IMR-90 (cell line): ENCODE measurements at places on chromosomes 1 and 21. TPM values are rescaled to one million over a fixed set of nuclear protein-coding genes. Genes with fewer than 3 reads are reported as not detected.

DNA sequence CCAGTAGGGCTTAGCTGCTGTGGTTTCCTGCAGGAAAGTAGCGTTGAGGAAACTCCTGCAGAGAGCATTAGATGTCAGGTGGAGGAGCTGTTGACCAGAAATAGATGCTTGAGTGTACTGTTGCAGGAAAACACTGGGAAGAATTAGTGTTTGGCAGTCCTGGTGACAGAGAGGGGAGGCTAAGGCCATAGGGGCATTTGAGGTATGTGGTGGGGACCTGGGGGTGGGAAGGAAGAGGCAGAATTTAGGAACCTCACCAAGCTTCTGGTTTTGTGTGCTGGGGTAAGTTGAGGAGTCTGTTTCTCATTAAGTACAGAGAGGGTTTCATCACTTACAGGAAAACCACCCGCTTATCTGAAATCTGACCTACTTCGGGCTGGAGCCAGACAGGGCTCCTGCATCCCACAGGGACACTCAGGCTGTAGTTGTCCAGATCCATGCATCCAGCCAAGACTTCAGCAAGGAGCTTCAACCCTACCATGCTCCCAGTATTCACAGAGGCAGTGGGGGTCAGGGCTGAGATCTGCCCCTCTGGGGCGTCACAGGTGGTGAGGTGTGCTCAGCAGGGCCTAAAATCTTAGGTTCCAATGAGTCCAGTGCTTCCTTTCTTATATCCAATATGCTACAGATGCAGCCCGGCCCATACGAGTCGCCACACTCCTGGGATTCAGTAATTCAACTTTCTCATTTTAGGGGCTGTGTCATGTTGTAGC is 15.1 kb downstream of the SH2D2A start:
- peak; percentile 54 for DNase-seq

DNA sequence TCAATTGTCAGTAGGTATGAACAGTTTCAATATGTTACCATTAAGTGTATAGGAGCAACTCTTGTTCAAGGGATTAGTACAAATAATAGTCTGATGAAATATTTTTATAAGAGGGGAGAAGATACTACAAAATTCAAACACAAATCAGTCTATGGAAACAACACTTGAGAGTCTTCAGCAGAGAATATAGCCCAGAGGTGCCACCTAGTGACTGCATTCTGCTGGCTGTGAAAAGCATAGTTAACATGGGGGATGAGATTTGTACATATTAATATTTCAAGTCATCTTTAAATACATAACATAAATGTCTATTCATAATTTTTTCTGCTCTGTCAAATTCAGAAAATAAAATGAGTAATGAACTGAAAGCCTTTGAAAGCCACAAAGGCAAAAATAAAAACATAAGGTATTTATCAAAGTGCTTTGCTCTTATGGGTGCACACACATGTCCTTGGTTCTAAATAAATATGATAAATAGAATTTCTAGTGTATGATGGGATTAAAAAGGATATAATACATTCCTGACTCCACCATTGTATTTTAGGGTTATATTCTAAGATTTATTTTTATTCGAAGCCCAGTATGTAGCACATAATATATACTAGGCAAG is 440.9 kb upstream of the ZRANB2 start:
- peak; percentile 43 for DNase-seq

DNA sequence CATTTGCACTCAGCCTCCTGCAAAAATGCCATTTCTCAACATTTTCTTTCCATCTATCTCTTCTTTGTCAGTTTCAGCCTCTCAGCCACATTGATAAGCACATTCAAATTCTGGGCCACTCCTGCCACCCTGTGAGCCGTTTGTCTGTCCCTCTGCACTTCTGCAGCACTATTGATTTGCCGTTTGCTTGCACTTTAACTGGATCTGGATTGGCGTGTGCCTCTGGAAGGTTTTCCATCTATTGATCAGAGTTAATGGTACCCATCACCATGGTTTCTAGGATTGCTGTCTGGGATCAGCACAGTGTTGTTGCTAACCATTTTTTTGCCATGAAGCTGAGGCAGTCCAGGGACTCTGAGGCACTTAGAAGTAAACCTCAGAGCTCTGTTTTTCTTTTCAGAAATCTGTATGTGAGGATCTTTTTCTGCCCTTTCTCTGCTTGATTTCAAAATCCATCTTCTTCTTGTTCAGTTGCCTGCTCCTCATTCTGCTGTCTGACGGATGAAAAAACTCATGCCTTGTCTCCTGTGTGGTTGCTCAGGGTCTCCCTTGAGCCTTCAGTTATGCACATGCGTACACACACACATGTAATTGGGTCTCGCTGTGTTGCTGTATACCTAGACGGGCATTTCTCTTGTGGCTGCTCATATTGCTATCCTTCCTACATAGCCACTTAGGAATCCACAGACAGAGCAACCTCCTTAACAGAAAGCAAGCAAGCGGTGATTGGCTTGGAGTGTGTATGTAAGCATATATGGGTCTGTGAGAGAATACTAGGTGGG is 67.9 kb downstream of the NOS1AP start:
- DNase-seq: peak; percentile 4

The GJA9 gene
- total RNA-seq: not detected in 2 replicates

DNA sequence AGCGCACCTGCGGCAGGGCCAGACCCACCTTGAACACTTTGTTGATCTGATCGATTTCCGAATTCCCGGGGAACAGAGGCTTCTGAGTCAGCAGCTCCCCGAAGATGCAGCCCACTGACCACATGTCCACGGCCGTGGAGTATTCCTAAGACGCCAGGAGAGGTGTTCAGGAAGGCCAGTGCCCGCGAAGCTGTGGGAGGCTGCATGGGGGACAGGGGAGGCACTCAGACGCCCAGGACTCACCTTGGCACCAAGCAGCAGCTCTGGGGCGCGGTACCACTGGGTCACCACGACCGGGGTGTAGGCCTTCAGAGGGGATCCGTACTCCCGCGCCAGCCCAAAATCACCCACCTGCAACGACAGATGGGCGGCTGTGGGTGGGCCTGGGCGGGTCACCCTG is 11.2 kb upstream of the SLC35E2B start:
- DNase-seq: no peak

GRCh38 chr1:65277605-65278347 is 31.6 kb upstream of the DNAJC6 start:
- no peak for DNase-seq

DNA sequence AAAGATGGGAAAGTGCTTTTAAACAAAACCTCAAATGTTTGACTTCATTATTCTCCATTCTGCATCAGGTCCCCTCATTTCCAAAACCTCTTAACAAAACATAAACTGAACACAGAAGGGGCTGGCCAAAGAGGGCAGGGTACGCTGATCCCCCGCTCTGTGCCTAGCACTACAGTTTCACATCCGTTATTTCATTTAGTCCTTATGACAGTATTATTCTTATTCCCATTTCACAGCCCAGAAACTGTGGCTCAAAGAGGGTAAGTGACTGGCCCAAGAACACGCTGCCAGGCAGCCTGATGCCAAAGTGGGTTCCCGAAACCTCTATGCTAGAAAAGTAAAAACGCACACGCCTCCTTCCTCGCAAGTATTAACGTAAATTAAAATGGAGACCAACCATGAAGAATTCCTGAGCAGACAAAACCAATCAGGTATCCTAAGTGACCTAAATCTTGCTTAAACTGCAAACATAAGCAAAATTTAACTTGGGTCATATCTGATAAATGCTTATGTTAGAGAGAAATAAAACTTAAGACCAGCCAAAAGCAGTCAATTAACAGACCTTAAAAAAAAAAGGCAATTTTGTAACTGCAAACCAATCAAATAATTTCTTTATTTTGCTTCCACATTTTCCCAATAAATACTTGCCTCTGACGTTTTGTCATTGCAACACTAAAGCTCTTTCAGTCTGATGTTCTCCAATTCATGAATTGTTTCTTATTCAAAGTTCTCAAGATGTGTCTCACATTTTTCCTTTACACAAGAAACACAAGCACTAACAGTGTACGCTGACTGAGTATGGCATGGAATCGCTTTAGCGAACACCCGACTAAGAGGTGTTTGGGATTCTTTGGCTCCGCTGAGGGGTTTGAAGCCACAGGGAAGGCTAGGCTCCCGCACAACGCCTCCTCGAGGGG is 653 bp downstream of the CASP9 start:
- DNase-seq: peak; percentile 43

DNA sequence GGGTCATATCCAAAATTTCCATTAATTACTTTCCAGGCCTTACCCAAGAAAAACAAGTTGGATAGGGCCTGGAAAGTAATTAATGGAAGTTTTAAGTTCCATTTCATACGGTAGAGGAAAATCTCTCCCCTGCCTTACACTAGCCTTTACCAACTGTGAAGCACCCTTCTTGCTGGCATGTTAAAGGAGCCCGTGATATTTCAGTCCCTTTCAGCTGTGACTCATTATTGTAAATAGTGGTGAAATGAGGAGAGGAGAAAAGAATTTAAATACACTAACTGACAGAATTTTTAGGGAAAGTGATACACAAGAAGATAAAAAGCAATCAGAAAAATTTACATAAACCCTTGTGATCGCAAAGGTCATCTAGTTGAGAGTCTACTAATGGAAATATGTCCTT is 20.3 kb upstream of the KAZN start:
- DNase-seq: peak; percentile 25

- DNase-seq: no peak
These were observed 105.4 kb upstream of the FAM78B start for GRCh38 chr1:166272155-166272554.

DNA sequence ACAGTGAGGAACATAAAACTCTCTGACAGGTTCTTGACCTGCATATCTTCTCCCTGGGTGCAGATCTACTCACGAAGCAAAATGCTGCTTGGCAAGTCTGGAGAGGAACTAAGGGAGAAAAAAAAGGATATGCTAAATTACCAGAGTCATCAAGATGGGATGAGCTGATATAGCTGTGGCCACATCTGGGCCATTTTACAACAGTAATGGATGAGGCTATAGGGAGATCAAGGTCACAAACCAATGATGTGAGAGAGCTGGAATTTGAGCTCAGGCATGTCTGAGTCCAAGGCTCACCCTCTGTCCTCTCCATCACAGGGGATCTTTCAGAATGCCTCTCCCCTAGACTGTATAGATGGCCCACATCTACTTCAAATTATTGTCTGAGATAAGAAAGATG is 26.2 kb downstream of the ZMYND12 start:
- no peak for DNase-seq

The SLAMF7 gene
- not detected in 2 replicates for total RNA-seq

GRCh38 chr1:37807220-37807554 is 403 bp upstream of the C1orf122 start:
- DNase-seq: no peak

DNA sequence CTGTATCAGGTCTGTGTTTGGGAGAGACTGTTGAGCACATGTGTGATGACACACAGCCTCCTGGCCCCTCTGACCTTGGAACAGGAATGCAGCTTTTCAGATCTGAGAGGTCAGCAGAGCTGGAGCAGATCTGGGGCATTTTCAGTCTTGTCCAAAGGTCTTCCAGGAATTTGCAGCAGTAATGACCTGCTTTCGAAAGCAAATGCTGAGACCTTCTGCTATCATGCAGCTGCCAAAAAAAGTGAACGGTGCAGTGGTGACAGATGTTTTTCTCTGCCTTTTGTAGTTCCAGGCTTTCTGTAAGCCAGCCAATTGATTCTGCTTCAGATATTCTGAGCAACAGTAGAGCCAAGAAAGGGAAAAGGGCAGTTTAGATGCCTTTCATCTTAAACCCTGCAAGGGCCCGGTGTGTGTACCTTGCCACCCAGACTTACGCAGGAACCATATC is 137.8 kb upstream of the COA6 start:
- DNase-seq: no peak

The GNAT2 gene
- 0.28 and 0.36 TPM in 2 replicates for total RNA-seq

The DENND1B gene
- 24.2 and 26.1 TPM in 2 replicates for total RNA-seq

The MAN1C1 gene
- 2.5 and 3.2 TPM in 2 replicates for total RNA-seq

The TNN gene
- not detected in 2 replicates for total RNA-seq

DNA sequence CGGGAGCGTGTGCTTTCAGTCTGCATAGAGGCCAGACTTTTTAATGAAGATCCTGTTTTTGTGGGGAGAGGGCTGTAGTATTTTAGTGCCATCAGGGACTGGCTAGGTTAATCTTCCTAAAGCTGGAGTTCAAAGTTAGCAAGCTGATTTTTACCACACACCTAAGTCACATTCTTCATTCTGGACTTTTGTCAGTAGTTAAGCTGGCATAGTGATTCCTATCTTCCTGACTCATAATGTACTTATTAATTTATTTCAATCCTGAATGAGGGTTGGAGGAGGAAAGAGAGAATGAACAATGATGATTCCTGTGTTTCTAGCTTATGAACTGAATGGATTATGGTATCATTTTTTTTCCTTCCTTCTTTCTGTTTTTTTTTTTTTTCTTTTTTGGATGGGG is 24.9 kb upstream of the ZNF644 start:
- DNase-seq: no peak

- DNase-seq: no peak
These were observed 6.2 kb downstream of the MED8 start for GRCh38 chr1:43383449-43383848.

GRCh38 chr1:44422161-44422560 is 17.1 kb downstream of the RNF220 start:
- no peak for DNase-seq

- DNase-seq: no peak
These were observed 112.2 kb downstream of the DYRK1A start for GRCh38 chr21:37478794-37479193.

DNA sequence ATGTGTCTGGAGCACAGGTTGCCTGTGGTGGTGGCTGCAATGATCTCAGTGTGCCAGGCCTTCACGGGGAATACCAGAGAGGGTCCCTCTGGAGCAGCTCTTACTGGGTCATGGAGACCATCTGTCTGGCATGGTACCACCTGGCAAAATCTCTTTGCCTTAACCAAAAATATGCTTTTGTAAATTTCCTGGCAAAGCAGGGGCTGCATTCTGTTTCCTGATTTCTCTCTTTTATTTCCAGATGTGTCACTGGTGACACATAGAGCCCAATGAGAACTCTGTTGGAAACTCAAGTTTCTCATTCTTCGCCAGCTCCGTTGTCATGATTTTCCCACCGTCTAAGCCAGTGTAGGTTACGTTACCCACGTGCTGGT is 136.5 kb downstream of the FGGY start:
- DNase-seq: no peak

DNA sequence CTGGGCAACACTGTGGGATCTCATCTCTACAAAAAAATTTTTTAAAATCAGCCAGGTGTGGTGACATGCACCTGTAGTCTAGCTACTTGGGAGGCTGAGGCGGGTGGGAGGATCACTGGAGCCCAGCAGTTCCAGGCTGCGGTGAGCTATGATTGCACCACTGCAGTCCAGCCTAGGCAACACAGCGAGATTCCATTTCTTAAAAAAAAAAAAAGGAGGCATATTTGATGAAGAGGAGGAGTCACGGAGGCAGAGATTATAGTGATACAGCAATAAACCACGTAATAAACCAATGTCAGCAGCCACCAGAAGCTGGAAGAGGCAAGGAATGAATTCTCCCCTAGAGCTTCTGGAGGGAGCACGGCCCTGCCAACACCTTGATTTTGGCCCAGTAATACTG is 4.0 kb downstream of the LIX1L start:
- no peak for DNase-seq

DNA sequence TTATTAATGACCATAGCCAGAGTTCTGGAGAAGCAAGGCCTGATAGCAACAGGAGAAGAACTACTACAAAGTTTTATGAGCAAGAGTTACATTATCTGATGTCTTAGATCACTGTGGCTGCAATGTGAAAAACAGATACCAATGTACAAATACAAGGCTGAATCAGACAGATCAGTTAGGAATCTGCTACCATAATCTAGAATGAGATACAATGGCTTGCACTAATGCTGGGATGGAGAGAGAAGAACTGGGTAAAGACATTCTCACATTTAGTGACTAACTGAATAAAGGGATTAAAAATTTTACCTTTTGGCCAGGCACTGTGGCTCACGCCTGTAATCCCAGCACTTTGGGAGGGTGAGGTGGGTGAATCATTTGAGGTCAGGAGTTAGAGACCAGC is 41.3 kb downstream of the ARID4B start:
- peak; percentile 20 for DNase-seq

The SLC35A3 gene
- total RNA-seq: 13.6 and 34.4 TPM in 2 replicates

- peak; percentile 99 for DNase-seq
These were observed 69.2 kb upstream of the SGIP1 start for GRCh38 chr1:66464802-66465201.
